ENCODE measurements at places on chromosomes 3 and 15.
A peak's percentile ranks its signal among the peaks of the same experiment; 100 is the strongest.

DNA sequence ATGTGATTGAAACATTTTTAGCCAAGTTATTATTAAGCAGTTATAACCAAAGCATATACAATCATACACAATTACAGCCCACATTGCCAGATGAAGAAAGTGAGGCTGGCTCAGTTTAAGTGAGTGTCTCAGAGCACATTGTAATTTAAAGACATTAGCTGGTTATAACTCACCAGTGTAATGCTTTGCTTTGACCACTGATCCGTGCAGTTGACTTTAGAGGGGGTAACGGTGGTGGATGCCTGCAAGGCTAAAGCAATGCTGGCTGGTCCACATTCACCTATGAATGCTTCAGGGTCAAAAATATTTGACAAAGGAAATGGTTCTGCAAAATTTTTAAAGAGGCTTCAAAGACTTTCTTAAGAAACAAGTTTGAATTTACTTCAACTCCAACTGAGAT lies 1.2 kb downstream of the C3orf85 start:
- no peak for DNase-seq

DNA sequence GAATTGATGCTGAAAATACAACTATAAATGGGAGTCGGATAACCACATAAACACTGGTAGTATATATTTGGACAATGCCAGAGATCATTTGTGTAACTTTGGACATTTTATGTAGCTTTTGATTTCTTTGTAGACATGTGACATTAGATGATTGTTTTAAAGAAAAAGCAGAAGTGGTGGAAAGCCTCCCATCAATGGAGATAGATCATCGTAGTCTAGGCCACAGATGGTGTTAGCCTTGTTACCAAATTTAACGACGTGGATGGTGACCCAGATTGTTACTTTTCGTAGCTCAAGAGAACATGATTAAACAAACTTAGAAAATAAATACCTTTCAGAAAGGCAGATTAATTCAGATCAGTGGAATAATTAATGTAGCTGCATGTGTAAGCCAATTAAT lies 8.8 kb downstream of the CACNA1D start:
- no peak for DNase-seq

DNA sequence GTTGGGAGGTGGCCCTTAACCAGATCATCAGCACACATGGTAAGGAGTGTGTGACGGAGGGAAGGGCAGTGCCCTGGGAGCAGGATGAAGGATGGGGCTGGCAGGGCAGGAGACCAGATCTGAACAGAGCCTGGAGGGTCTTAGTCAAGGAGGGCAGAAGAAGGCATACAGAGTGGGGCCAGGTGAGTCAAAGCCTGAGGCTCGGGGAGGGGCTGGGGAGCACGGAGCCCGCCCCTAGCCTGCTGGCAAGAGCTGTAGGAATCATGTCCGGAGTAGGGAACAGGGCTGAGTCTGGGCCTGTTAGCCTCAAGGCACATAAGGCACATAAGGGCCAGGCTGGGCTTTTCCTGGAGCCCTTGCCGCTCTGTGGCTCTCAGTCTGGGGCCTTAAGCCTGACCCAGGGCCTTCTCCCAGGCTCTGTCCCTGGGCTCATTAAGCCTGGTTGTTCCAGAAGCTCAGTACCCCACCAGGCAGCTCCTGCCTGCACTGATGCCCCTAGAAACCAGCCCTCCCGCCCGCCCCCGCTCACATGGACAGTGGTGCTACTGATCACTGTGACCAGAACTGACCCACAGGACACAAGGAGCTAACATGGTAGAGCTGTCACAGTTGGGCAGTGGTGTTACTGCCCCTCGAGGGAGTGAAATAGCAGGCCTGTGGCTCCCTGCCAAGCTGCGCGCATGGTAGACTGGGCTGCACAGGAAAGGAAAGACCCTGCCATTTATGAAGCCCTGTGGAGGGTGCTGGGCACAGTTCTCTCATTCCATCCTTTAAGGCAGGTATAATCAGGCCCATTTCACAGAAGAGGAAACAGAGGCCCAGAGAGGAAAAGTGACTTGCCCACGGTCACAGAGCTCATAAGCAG lies 14.6 kb downstream of the ISG20 start:
- no peak for DNase-seq

DNA sequence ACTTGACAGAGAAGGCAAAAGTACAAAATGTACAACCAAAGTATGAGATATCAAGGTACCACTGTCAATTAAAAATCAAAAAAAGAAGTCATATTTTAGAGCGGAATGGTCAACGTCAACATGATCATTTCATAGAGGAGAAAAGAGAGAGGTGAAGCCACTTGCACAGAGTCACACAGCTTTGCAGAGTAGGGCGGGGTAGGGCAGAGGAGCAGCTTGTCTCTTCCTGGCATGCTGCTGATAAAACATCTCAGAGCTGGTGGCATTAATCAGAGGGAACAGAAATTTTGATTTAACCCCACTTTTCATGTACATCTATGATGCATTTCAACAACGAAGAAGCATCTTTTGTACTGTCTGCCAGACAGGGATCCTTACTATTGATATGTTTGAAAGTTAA lies 5.2 kb upstream of the IGF1R start:
- DNase-seq, result no peak

DNA sequence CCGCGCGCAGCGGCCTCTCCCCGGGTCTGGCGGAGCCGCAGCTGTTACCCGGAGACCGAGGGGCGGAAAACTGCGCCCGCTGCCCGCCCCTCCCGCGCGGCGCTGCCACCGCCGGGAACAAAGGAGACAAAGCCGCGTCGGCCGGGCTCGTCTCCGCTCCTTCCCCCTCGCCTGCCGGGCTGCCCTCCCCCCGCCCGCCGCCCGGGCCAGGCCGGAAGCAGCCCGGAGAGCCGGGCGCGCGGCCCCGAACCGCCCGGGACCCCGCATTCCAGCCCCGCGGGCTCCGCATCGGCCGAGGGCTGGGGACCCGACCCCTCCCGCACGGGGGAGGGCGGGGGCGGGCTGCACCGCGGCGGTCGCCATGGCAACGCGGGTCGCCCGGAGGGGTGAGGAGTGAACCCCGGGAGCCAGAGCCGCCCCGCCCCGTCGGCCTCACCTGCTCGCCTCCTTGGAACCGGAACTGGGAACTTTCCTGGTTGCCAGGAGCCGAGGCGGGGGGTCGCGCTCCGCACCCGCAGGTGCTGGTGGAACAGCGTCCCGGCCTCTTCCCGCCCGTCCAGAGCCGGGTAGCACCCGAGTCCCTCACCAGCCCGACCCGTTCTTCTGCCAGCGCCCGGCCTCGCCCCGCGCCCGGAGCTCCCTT lies 448 bp downstream of the PLXNB1 start:
- DNase-seq, result peak; percentile 50

DNA sequence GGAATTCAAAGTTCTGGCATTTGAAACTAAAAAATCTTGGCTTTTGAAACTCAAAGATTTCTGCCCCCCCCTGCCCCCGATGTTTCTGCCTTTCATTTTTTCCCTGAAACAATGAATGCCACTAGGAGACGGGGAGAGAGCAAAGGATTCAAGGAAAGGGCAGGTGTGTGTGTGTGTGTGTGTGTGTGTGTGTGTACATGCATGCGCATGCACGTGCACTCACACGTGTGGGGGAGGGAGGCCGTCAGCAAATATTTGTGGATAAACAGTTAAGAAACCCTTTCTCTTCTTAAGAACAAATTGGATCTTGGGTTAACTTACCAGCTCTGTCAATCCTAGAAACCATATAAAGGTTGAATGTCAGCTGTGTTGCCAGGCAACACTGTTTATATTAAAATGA lies 29.2 kb upstream of the CCDC174 start:
- no peak for DNase-seq

DNA sequence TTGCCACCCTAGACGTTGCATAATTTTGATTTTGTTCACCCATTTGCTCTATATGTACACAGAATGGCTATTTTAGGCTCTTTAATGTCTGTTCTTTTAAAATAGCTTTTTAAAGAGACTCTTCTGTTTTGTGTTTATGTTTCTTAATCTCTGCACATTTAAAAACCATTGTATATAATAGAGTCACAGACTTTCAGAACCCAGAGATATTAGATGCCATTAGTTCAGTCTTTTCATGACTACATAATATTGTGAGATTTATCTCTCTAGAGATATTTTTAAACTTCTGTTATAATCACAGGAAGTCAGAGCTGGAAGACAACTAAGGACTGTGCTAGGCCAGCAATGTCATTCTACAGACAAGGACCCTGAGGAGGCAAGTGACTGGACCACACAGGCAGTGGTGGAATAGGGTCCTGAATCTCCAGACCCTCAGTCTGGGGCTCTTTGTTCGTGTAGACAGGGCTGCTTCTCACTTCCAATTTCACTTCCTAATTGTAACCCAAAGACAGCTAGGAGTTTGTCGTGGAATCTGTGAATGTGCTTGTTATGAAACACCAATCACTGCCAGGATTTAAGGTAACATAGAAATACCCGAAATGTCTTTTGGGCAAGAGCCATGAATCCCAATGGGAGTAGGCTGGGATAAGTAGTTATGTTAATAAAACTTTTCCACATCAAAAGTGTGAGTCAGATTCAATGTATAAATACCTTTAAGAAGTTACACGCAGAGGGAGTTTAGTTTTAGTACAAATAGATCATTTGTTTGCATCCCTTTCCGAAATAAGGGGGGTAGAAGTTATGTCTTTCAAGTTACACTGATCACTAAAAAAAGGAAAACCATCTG lies 165.2 kb upstream of the ROPN1 start:
- DNase-seq, result no peak

GRCh38 chr15:59548501-59549226 lies 62.9 kb upstream of the GCNT3 start:
- no peak for DNase-seq

DNA sequence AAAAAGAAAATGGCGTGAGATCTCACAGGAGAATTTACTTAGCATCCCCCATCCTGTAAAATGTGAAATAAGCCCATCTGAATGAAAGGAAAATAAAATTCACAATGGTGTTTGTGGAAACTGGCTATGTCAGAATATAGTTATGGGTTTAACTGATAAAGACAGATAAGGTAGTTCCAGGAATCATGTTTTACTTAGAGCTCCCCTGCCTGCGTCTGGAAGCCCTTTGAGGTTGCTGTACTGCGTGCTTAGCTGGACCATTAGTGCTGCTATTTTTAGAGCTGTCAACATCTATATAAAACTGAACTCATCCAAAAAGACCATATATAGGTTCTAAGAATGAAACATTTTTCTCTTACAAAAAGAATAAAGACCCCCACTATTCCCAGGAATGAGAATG lies 130.8 kb downstream of the LSAMP start:
- no peak for DNase-seq
